ENCODE measurements at places on chromosomes 11 and 22.

DNA sequence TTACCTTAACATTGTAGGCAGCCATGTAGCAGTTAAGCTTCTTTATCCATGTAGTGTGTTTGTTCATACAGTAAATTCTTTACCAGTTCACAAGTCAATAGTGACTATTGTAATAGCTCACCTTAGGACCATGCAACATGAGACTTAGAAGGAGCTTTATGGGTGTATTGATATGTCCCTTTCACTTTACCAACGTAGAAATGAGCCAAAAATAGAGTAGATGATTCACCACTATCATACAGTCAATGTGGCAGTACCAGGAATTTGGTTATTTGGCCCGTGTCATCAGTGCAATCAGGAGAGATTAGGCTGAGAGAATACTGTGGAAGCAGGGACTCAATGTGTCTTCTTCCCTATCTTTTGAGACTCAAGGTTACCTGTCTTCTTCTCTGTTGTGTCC lies 4.7 kb downstream of the ZDHHC13 start:
- DNase-seq = no peak

DNA sequence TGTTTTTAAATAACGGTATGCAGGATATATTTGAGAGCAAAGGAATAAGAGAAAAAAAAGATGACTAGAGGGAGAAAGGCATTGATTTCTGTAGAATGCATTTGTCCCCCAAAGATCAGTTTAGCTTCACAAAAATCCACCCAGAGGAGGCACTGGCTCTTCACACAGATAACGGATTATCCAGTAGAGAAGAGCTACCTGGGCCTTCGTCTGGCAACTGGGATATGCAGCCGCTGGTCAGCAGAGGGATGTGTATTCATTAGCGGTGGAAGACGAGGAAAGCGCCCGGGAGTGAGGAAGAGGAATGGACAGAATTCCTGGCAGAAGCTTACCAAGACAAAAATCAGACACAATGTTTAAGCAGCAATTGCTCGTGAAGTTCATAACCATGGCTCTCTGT lies 5.6 kb upstream of the WT1 start:
- DNase-seq = no peak

DNA sequence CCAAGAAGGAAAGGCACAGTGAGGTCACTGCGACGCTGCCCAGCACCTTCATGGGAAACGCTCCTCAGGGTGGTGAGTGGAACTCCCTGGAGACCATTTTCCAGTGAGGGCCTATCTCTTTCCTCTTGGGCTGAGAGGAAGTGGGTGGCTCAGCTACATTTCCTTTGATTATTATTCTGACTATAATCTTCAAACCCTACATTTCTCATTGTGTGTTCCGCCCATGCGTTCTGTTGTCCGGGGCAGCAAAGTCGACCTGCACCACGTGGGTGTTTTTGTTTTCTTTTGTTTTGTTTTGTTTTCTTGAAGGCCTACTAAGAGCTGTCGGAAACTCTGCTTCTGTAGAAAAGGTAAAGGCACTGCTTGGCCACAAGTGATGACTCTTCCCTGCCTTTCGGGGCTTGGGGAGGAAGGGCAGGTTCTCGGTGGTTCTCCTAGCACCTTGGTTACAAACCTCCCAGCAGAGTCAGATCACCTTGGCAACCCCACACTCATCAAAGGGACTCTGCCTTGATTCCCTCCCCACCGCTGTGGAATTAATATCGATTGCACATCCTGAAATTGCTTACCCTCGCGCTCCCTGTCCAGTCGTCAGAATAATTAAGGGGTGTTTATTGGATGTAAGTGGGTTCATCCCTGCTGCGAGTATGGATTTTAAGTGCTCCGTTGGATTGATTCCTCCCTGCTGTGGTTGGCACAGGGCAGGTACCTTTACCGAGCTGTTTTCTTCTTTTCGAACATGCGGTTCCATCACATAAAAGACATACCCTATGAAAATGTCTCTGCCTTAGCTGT lies 7.3 kb downstream of the PARVB start:
- DNase-seq = no peak

DNA sequence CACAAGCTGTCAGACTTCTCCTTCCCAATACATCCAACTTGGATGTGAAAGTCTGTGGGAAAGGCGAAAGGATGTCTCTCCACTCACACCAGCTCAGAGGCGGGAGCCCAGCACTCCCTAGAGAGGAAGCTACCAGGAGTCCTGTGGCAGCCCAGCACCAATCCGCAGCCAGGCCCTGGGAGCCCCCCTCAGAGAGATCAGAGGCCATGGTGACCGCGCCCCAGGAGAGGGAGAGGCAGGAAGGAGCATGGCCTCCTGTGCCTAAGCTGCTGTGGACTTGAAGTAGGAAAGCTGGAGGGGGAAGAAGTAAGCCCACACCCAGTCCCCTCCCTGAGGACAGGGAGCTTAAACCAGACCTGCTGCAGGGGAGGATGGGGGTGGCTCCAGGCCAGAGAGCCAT lies 24.4 kb upstream of the IGSF9B start:
- DNase-seq = no peak

- DNase-seq = no peak
These were observed 396 bp downstream of the TEF start for GRCh38 chr22:41382098-41382578.

DNA sequence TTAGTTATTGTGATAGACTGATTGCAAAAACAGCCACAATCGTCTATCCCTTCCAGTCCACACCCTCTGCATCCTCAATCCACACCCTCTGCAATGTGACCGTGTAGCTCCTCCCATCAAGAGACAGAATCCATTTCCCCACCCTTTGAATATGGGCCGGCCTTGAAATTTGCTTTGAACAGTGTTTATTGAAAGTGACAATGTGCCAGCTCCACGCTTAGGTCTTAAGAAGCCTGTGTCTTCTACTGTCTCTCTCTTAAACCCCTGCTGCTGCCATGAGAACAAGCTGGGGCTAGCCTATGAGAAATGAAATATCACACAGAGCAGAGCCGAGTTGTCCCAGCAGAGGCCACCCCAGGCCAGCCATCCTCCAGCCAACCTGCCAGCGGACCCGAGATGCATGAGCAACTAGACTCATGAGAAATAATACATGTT lies 22.3 kb upstream of the MICAL2 start:
- no peak for DNase-seq

DNA sequence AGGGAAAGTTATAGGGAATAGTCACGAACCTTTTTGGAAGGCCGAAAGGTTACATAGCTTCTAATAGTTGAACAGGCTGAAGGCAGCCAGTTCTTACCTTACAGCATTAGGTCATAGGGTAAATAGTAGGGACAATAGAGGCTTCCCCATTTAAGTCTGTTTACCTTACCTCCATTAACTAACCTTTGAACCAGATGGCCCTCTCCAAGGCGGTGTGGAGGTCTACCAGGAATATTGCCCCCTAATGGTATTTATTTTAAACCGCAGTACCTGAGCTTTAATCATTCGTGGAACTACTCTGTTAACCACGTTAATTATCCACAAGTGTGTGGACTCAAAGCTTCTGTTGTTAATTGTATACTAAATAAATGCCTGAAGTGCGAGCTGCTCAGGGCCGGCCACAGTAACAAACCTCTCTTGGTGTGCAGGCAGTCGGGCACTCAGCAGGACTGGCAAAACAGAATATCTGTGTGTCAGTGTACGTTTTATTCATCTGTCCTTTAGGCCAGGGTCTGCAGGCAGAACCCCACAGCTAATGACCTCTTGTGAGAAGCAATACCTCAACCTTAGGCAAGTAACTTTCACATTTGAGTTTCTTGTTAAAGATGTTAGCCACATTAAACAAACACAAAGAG lies 81.7 kb downstream of the PRCP start:
- no peak for DNase-seq

GRCh38 chr11:122918734-122919133 lies 36.2 kb downstream of the JHY start:
- no peak for DNase-seq

- no peak for DNase-seq
These were observed 41.3 kb upstream of the ETS1 start for GRCh38 chr11:128628686-128629085.

- no peak for DNase-seq
These were observed 203.4 kb downstream of the CADM1 start for GRCh38 chr11:115300660-115301428.

GRCh38 chr11:2531277-2531986 lies 86.6 kb downstream of the KCNQ1 start:
- peak; percentile 27 for DNase-seq

GRCh38 chr11:95067039-95067840 lies 521 bp downstream of the SRSF8 start:
- DNase-seq = peak; percentile 78

- DNase-seq = no peak
These were observed 38.6 kb upstream of the SC5D start for GRCh38 chr11:121253951-121254350.

GRCh38 chr11:288478-289397 lies at the start of gene PGGHG:
Gene PGGHG, plus strand, starts transcription at chr11:289126. Its CDS starts 691 bp downstream, at chr11:289817.
- no peak for DNase-seq

- peak; percentile 98 for DNase-seq
These were observed 62.6 kb upstream of the PTPRJ start for GRCh38 chr11:47917599-47918369.

DNA sequence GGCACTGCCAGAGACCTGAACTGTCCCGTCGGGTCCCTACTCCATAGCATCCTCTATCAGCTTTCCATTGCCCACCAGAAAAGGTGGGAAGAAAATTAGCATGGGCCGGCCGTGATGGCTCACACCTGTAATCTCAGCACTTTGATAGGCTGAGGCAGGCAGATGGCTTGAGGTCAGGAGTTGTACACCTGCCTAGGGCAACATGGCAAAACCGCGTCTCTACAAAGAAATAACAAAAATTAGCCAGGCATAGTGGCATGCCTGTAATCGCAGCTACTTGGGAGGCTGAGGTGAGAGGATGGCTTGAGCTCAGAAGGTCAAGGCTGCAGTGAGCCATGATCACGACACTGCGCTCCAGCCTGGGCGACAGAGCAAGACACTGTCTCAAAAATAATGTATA lies 3.5 kb downstream of the SLC25A18 start:
- no peak for DNase-seq

GRCh38 chr11:94656968-94657367 lies 89.8 kb downstream of the PIWIL4 start:
- no peak for DNase-seq

DNA sequence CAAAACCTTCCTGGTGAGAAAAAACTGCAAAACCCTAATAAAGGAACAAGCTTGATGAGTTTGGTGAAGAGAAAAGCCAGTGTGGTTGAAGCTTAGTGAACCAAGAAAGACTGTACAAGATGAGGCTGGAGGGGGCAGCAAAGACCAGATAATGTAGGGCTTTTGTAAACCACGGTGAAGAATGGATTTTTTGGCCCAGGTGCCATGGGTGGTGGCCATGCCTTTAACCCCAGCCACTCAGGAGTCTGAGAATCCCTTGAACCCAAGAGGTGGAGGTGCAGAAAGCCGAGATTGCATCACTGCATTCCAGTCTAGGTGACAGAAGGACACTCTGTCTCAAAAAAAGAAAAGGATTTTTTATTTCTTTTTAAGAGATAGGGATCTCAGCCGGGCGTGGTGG lies 5.0 kb upstream of the ZDHHC5 start:
- no peak for DNase-seq

- DNase-seq = no peak
These were observed 1450.5 kb downstream of the BRD1 start for GRCh38 chr22:48376936-48377712.

GRCh38 chr11:45320371-45320770 lies 34.2 kb upstream of the SYT13 start:
- DNase-seq = no peak

GRCh38 chr11:128796270-128796669 lies 70.8 kb downstream of the KCNJ1 start:
- DNase-seq = no peak

- DNase-seq = no peak
These were observed 33.1 kb downstream of the TNRC6B start for GRCh38 chr22:40210818-40211217.

All from NCI-H2107 (cell line).